Activated T-cell treated with anti-CD3 and anti-CD28 coated beads, Interleukin-2, amount 50 U/mL, for 24 hours (primary cell): ENCODE measurements at places on chromosomes 16 and 17.

- no peak for DNase-seq
- peaks cover 25% of the 10 kb centered on the region for H3K27me3 ChIP-seq
Measured at GRCh38 chr16:88338111-88338510, 44.6 kb upstream of the ZNF469 start.

DNA sequence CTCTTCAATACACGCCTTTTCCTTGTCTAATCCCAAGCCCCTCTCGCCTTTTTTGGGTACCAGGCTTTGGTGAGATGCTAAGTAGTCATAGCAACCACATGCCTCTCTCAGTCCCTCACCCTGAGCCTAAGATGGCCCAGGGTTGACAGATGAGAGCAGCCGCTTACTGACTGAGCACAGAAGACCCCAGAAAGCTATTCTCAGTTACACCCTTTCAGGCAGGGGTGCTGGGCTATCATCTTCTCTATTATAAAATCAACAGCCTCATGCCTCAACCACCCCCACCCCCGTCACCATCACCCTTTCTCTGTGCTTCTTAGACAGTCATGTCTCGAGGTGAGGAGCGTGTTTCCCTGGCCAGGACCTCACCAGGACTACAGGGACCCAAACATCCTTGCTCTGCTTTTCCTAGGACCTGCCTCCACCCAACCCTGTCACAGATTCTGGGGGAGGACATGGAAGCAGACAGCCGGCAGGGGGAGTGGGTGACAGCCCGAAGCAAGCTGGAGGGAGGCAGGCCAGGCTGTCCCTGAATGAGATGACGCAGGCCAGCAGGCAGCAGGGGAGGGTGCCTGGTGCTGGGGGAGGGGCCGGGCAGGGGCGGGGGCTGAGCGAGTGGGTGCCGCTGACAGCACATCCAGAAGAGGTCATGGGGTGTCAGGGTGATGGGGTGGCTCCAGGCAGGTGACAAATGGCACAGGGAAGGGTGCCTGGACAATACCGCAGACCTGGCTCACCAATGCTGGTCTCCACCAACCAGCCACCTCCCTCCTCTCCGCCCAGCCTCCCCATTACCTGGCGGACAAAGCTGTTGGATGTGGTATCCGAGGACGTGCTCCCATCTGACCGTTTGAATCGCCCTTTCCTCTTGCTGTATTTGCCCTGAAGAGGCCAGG is 3.1 kb downstream of the CACNB1 start:
- no peaks in the 10 kb centered on the region for H3K27me3 ChIP-seq
- H3K4me1 ChIP-seq: peaks cover 32% of the 10 kb centered on the region
- no peak for DNase-seq
- H3K36me3 ChIP-seq: peaks cover 29% of the 10 kb centered on the region
- H3K4me3 ChIP-seq: no peak overlapping the region

DNA sequence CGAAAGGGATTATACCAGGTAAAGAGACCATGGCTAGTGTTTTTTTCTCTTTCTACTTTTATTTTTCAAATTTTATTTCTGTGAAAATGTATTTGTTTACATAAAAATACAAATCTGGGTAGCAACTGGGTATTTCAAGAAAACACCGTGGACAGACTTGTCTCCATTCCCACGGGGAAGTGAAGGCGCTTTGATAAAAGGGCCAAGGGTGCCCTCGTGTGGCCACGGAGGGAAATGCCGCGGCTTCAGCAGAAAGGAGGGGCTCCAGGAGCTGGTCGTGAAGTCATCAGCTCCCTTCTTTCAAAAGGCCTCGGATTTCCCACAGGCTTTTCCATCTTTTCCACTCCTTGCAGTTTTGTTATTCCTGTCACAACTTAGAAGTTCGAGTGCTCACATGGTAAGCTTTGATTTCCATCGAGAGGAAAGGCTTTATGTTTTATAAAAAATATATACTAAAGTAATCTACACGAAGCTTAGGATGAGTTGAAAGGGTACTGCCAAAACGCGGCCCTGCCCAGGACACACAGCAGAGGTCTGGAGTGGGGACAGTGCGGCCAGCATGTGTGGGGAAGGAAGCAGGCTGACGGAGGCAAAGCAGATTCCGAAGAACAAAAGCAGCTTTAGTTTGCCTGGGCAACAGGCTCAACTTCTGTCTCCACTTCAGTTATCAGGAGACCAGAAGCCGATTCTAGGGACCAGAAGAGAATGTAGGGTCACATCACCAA is 15.3 kb upstream of the MNT start:
- H3K4me3 ChIP-seq: no peak overlapping the region
- peaks cover 4% of the 10 kb centered on the region for H3K4me1 ChIP-seq
- peaks cover 82% of the 10 kb centered on the region for H3K36me3 ChIP-seq
- H3K27ac ChIP-seq: peak overlapping the region; percentile 76
- peak; percentile 90 for DNase-seq

DNA sequence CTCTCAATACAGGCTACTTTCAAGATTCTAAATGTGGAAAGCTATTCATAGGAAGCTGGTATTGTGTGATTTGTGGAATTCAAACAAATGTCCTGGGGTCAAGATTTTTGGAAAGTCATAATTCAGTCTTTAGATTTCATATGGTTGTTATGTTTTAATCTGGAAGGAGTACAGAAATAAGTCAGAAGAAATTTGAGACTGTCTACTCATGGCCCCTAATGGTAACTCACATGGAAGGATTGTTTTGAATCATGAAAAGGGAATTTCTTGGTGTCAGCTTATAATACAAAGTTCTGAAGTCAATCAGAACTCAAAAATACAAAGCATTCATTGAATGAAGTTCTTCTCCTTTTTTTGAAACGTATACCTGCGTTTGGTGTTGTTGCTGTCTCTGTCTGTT is 3.1 kb downstream of the KCNJ2 start:
- peaks cover 20% of the 10 kb centered on the region for H3K4me1 ChIP-seq
- peaks cover 57% of the 10 kb centered on the region for H3K27me3 ChIP-seq
- no peak overlapping the region for H3K4me3 ChIP-seq
- H3K36me3 ChIP-seq: no peaks in the 10 kb centered on the region
- DNase-seq: no peak

DNA sequence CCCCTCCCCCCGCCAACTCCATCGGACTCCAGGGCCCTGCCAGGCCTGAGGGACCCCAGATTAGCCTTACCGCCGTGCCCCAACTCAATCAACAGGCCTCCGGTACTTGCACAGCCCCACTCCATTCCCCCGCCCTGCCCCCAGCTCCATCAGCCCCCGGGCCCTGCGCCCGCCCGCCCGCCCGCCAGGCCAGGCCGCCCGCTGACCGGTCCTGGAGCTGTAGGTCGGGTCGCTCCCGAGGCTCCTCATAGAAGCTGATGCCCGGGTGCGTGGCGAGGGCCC is 308 bp downstream of the GTF3C1 start:
- peaks cover 39% of the 10 kb centered on the region for H3K4me1 ChIP-seq
- H3K27ac ChIP-seq: peak overlapping the region; percentile 98
- H3K4me3 ChIP-seq: peak overlapping the region; percentile 100

- DNase-seq: no peak
- H3K27ac ChIP-seq: no peak overlapping the region
- no peaks in the 10 kb centered on the region for H3K36me3 ChIP-seq
- H3K4me3 ChIP-seq: no peak overlapping the region
Measured at GRCh38 chr16:48408688-48409087, 23.5 kb upstream of the SIAH1 start.

GRCh38 chr16:53892155-53892554 is 188.2 kb downstream of the FTO start:
- H3K4me3 ChIP-seq: no peak overlapping the region
- no peak overlapping the region for H3K27ac ChIP-seq
- no peak for DNase-seq
- peaks cover 19% of the 10 kb centered on the region for H3K36me3 ChIP-seq
- no peaks in the 10 kb centered on the region for H3K27me3 ChIP-seq
- peaks cover 10% of the 10 kb centered on the region for H3K4me1 ChIP-seq

GRCh38 chr17:70503449-70503848 is 334.1 kb downstream of the KCNJ2 start:
- no peak overlapping the region for H3K4me3 ChIP-seq
- no peaks in the 10 kb centered on the region for H3K4me1 ChIP-seq
- no peak for DNase-seq
- H3K36me3 ChIP-seq: no peaks in the 10 kb centered on the region

- peaks cover 6% of the 10 kb centered on the region for H3K27me3 ChIP-seq
- H3K36me3 ChIP-seq: no peaks in the 10 kb centered on the region
- H3K4me1 ChIP-seq: peaks cover 13% of the 10 kb centered on the region
- H3K27ac ChIP-seq: no peak overlapping the region
- H3K4me3 ChIP-seq: no peak overlapping the region
Measured at GRCh38 chr17:36000732-36001109, 632 bp downstream of the CCL15 start.

DNA sequence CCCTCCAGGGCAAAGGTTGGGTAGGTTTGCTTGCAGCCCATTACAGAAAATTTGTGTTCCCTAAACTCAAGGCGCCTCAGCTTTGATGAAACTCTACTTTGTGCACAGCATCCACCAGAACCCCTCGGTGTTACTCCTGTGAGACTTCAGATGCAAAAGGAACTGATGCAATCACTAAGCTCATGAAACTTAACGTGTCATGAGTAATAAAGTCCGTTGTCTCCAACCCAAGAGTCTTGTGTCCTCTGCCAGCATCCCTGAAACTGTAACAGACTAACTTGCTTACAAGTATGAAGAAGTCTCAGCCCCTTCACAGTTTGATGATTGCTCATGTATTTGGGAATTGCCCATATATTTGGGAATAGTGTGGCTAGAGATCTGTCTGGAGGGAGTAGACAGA is 74.8 kb upstream of the MARCHF10 start:
- peaks cover 6% of the 10 kb centered on the region for H3K4me1 ChIP-seq
- H3K4me3 ChIP-seq: no peak overlapping the region
- H3K36me3 ChIP-seq: no peaks in the 10 kb centered on the region
- H3K27me3 ChIP-seq: peaks cover 38% of the 10 kb centered on the region

DNA sequence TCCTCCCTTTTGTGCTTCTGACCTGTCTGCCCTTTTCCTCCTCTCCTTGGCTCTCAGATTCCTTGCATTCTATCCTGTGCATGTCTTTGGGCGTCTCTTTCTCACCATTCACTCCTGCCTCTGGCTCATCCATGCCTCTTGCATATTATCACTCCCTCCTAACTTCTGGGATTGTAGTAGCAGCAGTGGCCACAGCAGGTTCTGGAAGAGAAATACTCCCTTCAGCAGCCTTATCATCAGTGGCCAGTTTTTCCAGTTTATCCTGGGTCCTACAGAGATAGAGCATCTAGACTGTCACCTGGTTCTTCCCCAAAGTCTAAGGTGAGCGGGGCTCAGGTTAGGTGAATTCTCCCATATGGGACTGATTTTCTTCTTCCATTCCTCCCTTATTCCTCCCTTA is 354.0 kb upstream of the CCL2 start:
- H3K27me3 ChIP-seq: peaks cover 34% of the 10 kb centered on the region
- no peak for DNase-seq
- no peaks in the 10 kb centered on the region for H3K36me3 ChIP-seq
- H3K4me3 ChIP-seq: no peak overlapping the region
- no peaks in the 10 kb centered on the region for H3K4me1 ChIP-seq

- peak; percentile 46 for DNase-seq
- no peaks in the 10 kb centered on the region for H3K4me1 ChIP-seq
- H3K4me3 ChIP-seq: no peak overlapping the region
- H3K27me3 ChIP-seq: peaks cover 4% of the 10 kb centered on the region
- H3K36me3 ChIP-seq: no peaks in the 10 kb centered on the region
Measured at GRCh38 chr16:87076950-87077749, 240.0 kb downstream of the C16orf95 start.

DNA sequence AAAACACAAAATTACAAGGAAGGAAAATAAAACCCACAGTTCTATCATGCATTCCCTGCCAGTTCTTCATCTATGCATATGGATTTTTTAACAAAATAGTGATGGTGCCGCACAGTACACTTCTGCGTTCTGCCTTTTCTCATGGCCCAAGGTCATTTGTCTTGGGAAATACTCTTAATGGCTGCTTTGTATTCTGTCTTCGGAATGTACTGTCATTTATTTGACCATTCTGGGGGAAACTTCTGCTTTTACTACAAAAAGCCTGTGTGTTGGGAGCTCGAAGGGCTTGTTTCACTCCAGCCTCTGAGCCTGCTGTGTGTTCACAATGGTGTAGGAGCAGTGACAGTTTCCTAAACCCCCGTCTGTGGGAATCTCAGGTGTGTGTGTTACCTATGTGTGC is 82.8 kb upstream of the SEC14L1 start:
- no peak overlapping the region for H3K4me3 ChIP-seq
- H3K27me3 ChIP-seq: peaks cover 9% of the 10 kb centered on the region
- no peak for DNase-seq
- no peak overlapping the region for H3K27ac ChIP-seq
- H3K36me3 ChIP-seq: no peaks in the 10 kb centered on the region

DNA sequence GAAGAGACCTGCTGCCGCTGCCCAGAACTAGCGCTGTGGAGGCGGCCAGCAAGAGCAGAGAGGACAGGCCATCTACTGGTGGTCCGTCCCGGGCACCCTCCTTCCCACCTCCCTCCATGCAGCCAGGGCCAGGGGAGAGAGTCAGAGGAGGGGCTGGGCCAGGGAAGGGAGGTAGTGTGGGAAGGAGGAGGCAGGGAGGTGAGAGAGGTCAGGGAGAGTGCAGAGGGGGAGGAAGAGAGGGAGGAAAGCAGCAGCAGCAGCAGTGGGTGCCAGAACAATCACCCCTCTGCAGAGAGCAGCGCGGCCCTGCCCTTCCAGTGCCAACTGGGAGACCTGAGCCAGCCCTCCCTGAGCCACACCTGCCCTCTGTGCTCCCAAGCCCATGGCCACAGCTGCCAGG is 6.6 kb downstream of the C16orf95 start:
- no peak for DNase-seq
- H3K36me3 ChIP-seq: peaks cover 5% of the 10 kb centered on the region
- no peak overlapping the region for H3K27ac ChIP-seq
- H3K4me1 ChIP-seq: peaks cover 6% of the 10 kb centered on the region
- H3K4me3 ChIP-seq: no peak overlapping the region
- no peaks in the 10 kb centered on the region for H3K27me3 ChIP-seq

DNA sequence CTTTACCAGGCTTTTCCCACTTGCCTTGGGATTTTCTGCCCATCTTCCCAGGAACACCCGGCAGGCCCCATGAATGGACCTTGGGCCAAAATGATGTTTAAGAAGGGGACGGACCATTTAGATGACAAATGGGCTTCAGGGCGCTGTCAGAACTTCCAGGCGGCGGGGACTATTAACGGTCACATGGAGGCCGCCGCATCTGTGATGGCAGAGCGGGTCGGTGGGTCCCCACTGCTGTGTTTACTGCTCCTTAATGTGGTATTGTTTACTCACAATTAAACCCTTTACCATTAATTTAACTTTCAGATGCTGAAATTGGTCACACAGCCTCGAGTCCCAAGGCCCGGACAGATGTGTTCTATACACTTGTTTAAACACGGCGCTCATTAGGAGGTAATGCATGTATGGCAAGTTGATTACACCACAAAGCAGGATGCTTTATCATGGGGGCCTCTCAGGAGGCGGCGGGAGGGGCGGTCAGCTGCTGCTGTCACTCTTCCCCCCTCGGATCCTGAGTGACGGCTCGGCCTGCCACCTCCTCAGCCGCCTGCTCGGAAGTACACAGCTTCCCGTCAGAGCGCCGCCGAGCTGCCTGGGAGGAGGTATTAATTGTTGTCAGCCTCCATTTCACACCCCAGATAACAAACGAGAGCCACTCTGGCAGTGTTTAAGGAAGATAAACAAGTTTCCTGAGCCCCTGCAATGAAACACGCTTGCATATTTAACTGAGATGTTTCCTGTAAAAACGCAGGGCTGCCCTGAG is 83.9 kb upstream of the IRX3 start:
- peaks cover 5% of the 10 kb centered on the region for H3K4me1 ChIP-seq
- DNase-seq: no peak
- no peaks in the 10 kb centered on the region for H3K36me3 ChIP-seq
- no peak overlapping the region for H3K27ac ChIP-seq

- no peaks in the 10 kb centered on the region for H3K27me3 ChIP-seq
- no peak overlapping the region for H3K4me3 ChIP-seq
- H3K4me1 ChIP-seq: no peaks in the 10 kb centered on the region
- no peak overlapping the region for H3K27ac ChIP-seq
Measured at GRCh38 chr17:61331178-61331577, 68.5 kb upstream of the TBX2 start.

- peaks cover 2% of the 10 kb centered on the region for H3K27me3 ChIP-seq
- H3K36me3 ChIP-seq: no peaks in the 10 kb centered on the region
- DNase-seq: no peak
- no peak overlapping the region for H3K4me3 ChIP-seq
- no peak overlapping the region for H3K27ac ChIP-seq
Measured at GRCh38 chr16:89054261-89054661, 39.4 kb upstream of the ACSF3 start.
